ENCODE measurements at places on chromosomes 7 and 10. TPM values are rescaled to one million over a fixed set of nuclear protein-coding genes. Genes with fewer than 3 reads are reported as not detected.

The CD36 gene
- 0.16 TPM for polyA plus RNA-seq

The DLX5 gene
- not detected for polyA plus RNA-seq

The PDE1C gene
- polyA plus RNA-seq, result not detected

DNA sequence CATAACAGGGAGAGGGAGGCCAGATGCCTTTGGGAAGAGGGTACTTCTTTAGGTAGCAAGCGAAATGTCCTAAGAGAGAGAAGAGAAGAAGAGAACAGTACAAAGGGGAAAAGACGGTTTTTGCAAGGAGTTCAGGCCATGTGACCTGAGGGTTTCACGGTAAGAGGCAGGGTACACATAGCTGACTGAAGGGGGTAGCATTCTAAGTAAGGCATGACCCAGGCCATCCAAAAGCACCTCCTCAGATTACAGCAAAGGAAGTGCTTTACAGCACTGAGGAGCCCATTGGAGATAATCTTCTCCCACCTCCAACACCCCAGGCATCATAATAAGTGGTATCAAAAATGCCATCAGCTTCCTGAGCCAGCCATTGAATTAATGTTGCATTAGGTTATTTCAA is 258.2 kb upstream of the NPY start:
- no peak for DNase-seq

GRCh38 chr10:3229815-3230214 is 57.2 kb upstream of the PITRM1 start:
- DNase-seq, result no peak

DNA sequence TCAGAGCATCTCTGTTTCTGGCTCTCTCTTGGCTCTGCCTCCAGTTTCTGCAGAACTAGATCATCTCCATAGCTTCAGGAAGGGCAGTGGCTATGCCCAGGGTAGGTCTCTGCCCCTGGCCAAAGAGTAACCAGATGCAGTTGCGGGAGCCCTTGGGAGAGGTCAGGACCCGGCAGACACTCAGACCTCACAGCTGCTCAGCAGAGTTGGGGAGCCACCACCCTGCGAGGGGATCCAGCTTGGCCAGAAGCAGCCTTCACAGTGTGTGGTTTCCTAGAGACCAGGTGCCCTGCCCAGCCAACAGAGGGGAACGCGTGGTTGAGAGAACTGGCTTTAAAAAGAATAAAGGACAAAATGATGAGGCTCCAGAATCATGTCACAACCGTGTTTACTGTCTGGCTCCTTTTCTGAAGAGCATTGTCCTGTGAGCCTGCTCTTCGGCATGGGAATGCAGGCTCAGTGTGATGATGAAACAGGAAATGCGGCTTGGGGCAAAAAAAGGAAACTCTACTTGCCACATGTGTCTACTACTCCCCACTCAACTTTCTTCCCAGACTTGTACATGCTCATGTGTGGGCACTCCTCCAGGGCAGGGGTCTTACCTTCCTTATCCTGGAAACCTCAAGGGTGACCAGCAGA is 243.1 kb downstream of the INHBA start:
- DNase-seq, result no peak
